ENCODE measurements at places on chromosomes 3 and 15. TPM values are rescaled to one million over a fixed set of nuclear protein-coding genes. Genes with fewer than 3 reads are reported as not detected.

The MRPL3 gene
- polyA plus RNA-seq, result 79.5 TPM

The ADIPOQ gene
- polyA plus RNA-seq, result not detected

GRCh38 chr15:68054628-68055223, 611 bp downstream of the PIAS1 start:
- no peaks in the 10 kb centered on the region for H3K36me3 ChIP-seq
- no peaks in the 10 kb centered on the region for H3K27me3 ChIP-seq
- peaks cover 48% of the 10 kb centered on the region for H3K4me1 ChIP-seq
- peak overlapping the region; percentile 92 for H3K4me3 ChIP-seq
- H3K27ac ChIP-seq, result peak overlapping the region; percentile 94

DNA sequence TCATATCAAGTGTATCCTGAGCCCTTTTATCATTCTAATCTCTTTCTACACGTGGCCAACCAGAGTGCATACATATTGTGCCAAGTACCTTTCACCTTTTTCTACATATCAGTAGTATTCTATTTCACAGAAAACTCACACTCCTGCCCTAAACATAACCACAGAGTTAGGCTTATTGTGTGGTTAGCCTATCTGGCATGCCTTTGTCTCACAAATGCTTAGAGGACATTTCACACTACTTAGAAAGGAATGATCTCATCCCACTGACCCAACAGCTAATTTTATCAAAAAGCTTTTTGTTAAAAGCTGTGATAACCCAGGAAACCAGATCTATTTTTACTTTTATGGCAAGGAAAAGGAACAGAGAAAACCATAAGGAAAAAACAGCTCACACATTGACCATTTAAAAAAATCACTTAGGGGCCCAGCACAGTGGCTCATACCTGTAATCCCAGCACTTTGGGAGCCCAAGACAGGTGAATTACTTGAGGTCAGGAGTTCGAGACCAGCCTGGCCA, 17.8 kb upstream of the MAP4 start:
- no peak for DNase-seq
- no peaks in the 10 kb centered on the region for H3K27me3 ChIP-seq
- H3K4me3 ChIP-seq, result no peak overlapping the region
- no peaks in the 10 kb centered on the region for H3K36me3 ChIP-seq
- peaks cover 12% of the 10 kb centered on the region for H3K4me1 ChIP-seq

DNA sequence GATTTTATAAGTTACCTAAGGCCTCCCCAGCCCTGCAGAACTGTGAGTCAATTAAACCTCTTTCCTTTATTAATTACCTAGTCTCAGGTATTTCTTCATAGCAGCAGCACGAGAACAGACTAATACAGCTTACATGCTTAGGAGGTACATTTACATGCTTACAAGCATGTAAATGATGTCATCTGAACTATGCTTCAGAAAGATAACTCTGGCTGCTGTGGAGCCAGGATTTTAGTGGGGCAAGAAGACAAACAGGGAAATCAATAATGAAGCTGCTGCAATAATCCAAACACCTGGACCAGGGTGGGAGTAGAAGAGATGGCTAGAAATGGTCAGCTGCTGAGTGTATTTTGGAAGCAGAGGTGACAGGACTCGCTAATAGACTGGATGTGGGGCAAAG, 9.6 kb downstream of the NDUFAF1 start:
- H3K4me3 ChIP-seq, result no peak overlapping the region
- DNase-seq, result no peak
- H3K4me1 ChIP-seq, result peaks cover 10% of the 10 kb centered on the region
- no peaks in the 10 kb centered on the region for H3K27me3 ChIP-seq
- H3K36me3 ChIP-seq, result peaks cover 22% of the 10 kb centered on the region

- no peaks in the 10 kb centered on the region for H3K36me3 ChIP-seq
- no peak for DNase-seq
- H3K27ac ChIP-seq, result no peak overlapping the region
- H3K4me1 ChIP-seq, result peaks cover 7% of the 10 kb centered on the region
- H3K4me3 ChIP-seq, result no peak overlapping the region
Measured at GRCh38 chr15:57440167-57440566, 63.9 kb downstream of the CGNL1 start.

DNA sequence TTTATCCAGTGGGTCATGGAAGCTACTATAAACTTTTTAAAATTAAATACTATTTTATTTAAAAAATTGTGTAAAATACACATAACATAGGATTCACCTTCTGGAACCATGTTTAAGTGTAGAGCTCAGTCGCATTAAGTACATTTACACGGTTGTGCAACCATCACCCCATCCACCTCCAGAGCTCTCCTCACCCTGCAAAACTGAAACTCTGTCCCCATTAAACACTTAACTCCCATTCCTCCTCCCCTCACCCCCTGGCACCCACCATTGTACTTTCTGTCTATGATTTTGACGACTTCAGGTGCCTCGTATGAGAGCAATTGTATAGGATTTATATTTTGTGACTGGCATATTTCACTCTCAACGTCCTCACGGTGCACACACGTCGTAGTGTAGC, 70.7 kb downstream of the APBA2 start:
- no peaks in the 10 kb centered on the region for H3K36me3 ChIP-seq
- peaks cover 22% of the 10 kb centered on the region for H3K27me3 ChIP-seq
- H3K4me1 ChIP-seq, result no peaks in the 10 kb centered on the region
- no peak overlapping the region for H3K4me3 ChIP-seq
- no peak overlapping the region for H3K27ac ChIP-seq
- no peak for DNase-seq
